ENCODE measurements at places on chromosomes 16 and 17.
A peak's percentile ranks its signal among the peaks of the same experiment; 100 is the strongest.

GRCh38 chr16:85153656-85154091 lies 41.4 kb upstream of the CIBAR2 start:
- DNase-seq, result peak; percentile 65

GRCh38 chr17:38958756-38959155 lies 8.4 kb downstream of the FBXO47 start:
- DNase-seq, result no peak

- DNase-seq, result no peak
These were observed 18.5 kb downstream of the CRAMP1 start for GRCh38 chr16:1630450-1631213.

GRCh38 chr17:28882154-28882895 lies 15.2 kb downstream of the FLOT2 start:
- DNase-seq, result no peak
